Inflammatory macrophage treated with lipopolysaccharide for 4 hours (primary cell): ENCODE measurements at places on chromosomes 5 and 9.

DNA sequence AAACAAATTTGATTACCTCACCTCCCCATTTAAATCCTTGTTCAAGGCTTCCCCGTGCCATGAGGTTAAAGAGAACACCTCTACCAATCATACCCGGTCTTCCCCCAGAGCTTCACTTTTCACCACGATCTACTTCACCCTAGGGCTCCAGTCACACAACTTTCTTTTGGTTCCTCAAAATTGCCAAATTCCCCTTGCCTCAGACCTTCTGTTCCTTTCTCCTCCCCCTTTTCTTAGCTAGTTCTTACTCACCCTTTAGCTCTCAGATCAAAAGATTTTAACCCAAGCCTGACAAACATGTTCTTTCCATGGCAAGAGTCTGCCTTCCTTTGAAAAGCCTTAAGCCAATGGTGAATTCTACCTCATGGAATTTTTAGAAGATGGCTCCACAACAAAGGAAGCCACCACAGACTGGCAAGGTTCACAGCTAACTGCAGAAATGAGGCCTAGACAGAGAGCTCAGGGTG, 56.7 kb downstream of the MAPKAP1 start:
- DNase-seq: peak; percentile 97

GRCh38 chr5:174523311-174524071, 200.9 kb upstream of the MSX2 start:
- DNase-seq: no peak

GRCh38 chr5:27026801-27027200, 11.6 kb downstream of the CDH9 start:
- DNase-seq: no peak

DNA sequence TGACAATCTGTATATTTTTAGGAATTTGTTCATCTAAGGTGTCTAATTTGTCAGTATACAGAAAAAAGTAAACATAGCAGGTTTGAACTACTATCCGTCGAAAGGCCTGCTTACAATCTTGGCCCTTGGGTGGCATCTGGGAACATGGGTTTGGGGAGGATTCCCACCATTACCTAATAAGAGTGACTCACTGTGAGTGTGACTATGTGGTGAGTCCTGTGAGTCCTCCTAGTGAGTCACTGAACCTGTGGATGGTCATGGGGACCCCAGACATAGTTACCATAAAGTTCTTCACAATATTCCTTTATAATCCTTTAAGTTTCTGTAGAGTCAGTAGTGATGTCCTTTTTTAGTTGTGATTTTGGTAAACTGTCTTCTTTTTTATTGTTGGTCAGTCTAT, 37.0 kb downstream of the RNF130 start:
- DNase-seq: peak; percentile 83

DNA sequence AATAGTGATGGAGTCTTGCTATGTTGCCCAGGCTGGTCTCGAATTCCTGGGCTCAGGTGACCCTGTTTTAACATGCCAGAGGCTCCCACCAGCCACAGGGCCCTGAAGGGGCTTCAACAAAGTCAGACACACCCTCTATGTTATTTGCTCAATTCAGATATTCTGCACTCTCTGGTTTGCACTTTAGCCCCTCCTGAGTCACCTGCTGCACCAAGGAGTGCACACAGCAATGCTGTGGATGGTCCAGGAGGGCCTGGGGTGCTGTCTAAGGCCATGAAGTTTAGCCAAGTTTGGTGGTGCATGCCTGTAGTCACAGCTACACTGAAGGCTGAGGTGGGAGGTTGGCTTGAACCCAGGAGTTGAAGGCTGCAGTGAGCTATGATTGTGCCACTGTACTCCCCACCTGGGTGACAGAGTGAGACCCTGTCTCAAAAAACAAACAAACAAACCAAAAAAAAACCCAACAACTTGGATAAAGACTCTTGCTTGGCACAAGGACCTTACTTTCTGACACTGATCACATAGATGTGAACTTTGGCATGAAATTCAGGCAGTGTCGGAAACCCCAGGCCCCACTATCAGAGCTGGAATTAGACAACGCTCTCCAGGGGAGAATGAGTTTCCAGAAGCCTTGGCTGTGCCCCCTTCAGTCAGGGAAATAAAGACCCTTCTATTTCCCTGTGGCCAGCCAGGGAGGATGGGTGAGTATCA, 39.7 kb upstream of the CDKN2AIPNL start:
- no peak for DNase-seq

DNA sequence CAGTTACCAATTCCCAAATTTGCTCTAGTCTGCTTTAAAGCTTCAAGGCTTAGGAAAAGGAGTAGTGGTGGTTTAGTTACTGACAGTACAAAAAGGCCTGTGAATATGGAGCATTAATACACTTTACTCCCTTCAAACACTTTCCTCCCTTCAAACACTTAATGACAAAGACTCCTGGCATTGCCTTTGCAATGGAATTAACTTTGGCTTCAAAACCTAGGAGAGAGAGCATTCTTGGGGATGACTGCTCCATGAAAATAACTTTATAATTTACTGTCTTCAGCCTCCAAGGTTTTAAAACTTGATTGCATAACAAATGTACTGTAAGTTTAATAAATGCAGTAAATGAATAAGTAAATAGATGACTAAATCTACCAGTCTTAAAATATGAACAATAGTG, 185.6 kb downstream of the TRPM3 start:
- no peak for DNase-seq

DNA sequence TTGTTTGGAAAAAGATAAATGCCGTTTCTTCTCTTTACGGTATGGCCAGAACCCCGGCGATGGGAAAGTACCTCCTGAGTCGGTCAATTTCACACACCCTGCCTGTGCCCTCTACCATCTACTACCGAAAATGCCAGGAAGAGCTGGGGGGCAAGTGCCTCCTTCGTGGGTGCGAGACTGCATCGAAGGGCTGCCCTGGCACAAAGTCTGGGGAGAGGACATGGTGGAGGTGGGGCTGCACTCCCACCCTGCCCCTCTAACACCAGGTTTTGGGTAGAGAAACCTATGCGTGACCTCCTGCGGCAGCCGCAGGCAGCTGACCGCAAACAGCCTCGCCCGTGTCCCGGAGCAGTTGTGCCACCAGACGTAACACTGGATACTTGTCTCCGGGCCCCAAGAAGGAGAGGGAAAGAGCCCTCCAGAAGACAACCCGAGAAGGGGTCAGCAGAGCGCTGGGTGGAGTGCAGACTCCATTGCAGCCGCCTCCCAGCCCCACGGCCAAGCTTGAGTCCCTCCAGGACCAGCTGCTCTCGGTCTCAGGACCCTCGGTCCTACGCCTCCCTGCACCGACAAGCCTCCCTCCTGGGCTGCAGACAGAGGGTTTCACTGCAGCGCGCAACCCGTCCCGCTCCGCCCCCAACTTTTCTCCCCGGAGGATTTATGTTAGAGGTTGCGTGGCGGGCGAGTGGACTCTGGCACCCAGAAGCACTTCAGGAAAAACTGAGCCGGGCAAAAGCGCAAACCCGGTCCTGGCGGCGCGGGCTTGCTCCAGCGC, 823 bp upstream of the PRDM6 start:
- no peak for DNase-seq

- DNase-seq: no peak
These were observed 30.5 kb downstream of the RXRA start for GRCh38 chr9:134356496-134357470.

- no peak for DNase-seq
These were observed 478.9 kb upstream of the NMUR2 start for GRCh38 chr5:152884006-152884405.

- no peak for DNase-seq
These were observed 10.6 kb upstream of the SLC44A1 start for GRCh38 chr9:105233873-105234272.

DNA sequence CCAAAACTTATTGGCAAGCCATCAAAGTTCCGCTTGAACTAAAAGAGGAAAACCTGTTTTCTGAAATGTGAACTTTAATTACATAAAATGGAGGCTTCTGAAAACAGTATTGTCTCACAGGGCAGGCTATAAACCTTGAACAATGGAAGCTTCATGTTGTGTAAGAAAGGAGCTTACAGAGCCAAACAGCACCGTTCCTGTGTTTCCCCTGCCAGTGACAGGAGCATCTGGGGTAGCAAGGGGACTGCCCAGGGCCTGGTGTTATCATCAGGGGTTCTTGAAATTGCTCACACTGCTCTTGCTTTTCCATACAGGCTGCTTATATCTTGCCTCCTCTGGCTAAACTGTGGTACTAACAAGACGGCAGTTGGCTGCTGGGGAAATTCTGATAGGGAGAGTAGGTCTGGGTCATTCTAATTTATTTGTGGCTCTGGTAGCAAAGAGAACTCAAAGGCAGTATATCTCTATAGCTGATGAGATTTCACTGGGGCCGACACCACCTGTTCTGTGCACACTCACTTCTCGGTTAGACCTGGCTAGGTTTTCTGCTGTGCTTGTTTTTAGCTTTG, 40.4 kb downstream of the BASP1 start:
- peak; percentile 93 for DNase-seq

DNA sequence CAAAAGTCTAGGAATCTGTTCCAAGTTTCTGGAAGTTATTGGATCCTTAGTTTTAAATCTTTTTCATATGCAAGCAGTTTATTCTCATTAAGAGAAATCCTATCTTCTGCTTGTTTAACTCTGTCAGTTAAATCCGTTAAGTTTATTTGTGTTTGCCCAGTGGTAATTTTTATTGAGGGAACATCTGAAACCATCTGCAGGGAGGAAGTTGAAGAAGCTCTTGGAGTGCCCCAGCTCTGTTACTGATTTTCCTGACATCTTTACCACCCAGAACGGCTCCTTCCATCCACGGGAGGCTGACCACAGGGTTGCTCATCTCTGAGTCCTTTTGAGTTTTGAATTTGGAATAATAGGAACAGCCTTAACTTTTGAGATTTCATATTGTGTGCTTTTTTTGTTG, 99.9 kb upstream of the ZNF618 start:
- DNase-seq: no peak

DNA sequence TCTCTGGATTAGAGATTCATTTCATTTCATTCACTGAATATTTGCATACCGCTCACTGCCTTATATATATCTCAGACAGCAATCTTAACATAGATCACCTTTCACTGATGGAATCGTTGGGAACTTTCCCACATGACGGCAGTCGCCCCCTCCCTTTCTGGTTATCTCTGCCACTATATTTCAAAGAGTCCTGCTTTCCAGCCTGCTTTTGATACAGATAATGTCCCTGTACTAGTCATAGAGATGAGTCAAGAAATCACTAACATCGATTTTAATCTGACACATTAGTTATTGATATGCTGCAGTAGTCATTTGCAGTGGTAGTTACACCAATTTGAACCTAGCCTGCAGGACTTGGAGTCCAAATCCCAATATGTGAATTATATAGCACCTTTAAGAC, 8.5 kb downstream of the ARSK start:
- DNase-seq: no peak

GRCh38 chr5:81181576-81182316, 51.4 kb upstream of the CKMT2 start:
- no peak for DNase-seq

DNA sequence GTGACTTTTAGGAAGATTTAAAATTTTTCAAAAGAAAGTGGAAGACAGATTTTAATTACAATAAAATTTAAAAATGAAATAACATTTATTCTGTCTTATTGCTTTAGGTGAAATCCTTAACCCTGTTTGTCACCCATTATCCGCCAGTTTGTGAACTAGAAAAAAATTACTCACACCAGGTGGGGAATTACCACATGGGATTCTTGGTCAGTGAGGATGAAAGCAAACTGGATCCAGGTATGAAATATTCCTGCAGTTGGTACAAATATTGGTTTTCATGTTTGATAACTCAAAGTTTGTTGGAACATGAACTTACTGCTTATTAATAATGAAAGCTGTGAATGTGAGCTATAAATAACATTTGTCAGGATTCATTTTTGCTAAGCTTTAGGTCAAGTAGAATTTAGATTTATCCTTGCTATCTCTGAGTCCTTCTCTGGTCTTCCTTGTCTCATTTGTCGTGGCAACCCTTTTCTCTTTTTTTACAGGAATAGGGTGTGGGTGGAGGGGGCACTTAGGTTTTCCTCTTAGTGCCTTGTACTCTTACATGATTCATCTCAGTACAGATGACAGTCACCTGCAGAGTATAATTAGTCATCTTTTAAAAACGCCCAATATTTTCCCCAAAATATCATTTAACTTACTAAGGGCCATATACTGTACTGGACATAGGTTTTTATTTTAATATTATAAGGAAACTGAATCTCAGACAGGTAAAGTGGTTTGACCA, 95.3 kb upstream of the RASGRF2 start:
- peak; percentile 6 for DNase-seq

DNA sequence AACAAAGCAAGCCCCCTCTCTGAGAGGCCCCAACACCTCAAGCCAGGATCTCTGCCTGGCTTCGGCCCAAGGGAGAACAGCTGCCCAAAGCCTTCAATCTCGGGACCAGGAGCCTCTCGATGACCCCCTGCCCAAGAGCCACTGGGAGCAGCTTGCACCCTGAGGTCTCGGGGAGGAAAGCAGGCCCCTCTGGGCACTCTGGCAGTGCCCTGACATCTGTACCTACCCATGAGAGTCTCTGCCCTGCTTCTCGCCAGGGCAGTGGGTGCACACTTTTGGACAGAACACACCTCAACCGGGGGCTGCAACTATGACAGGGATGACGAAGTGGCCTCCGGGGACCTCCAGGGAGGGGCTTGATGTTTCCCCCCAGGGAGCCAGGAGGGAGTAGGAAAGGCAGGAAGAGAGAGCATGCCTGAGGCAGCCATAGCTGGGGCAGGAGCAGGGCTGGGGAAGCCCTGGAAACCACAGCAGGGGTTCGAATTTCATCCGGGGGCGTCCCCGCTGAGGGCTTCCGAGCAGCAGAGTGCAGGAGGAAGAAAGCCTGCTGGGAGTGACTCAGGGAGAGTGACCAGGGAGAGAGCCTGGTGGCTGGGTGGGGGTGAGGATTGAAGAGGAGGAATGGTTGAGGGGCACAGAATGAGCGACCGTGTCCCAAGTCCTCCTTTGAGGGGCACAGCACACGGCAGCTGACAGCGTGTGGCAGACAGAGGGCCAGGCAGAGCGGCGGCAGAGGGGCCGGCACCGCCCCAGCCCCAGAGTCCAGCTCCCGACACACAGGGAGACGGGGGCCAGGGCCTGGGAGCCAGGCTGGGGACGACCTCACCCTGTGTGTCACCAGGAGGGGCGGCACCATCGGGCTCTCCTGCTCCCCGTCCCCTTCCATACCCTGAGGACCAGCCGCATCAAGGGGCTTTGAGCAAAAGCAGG, 1.8 kb downstream of the LPCAT1 start:
- no peak for DNase-seq

DNA sequence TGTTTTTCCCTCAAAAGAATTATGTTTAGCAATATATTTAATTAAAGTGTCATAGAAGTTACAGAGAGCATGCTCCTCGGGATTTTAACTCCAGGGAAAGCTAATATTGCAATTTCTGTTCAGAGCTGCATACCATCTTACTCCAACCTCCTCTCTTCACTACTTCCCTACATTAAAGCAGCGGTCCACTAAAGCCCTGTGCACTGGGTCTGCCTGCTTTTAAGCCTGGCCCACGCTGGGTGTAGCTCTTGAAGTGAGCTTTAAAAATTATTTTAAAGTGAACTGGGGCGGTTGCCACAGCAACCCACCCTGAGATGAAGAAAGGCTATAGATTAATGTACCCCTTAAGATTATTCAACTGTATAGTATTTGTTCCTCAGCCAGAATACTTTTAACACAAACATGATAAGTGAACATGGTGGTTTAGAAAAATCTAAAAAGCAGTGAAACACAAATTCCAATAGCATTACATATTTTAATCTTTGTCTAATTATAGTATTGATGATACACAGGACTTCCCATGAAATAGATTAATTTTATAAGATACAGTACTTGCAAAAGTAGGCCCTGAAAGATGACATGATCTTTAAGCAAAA, 3.9 kb upstream of the MEF2C start:
- DNase-seq: no peak
